ENCODE measurements at places on chromosomes 6 and 20.

DNA sequence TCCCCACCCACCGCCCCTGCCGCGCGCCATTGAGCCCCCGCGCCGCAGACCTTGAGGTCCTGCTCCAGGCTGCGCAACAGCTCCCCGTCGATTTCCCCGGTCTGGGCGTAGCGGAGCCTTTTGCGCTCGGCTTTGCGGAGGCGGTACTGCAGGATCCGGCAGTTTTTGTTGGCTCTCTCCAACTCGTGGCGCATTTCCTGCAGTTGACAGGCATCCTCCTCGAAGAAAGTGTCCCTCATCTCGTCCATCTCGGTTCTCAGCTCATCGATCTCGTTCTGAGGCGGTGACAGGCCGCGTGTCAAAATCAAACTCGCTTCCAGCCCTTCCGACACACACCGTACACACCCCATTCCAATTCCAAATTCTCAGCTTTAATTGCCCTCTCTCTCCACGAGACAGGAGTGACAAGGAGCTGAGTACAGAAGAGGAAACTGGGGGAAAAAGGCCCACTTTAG is 4.3 kb downstream of the MTCL3 start:
- peak; percentile 58 for DNase-seq

- DNase-seq = no peak
Measured at GRCh38 chr6:162849269-162849668, 121.5 kb downstream of the PACRG start.

GRCh38 chr20:33696448-33696847 is 10.3 kb upstream of the E2F1 start:
- no peak for DNase-seq

GRCh38 chr6:2687456-2687855 is 63.3 kb downstream of the MYLK4 start:
- no peak for DNase-seq

DNA sequence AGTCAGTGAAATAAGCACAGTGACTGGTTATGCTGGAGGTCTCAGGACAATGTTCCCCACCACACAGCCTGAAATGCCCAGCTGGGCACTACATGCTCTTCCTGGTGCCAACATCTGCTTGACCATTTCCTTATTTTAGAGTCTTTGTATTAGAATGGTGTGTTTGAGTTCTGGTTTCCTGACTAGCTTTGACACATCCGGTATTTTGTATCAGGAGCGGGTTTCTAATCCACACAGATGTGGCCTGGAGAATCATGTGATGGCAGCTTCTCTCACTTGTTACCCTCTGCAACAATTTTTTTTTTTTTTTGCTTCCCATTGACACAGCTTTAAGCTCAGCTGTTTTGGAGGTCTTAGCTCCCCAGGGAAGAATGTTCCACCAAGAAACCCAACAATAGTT is 164.5 kb upstream of the CST7 start:
- DNase-seq = no peak

Data from CD4-positive, CD25-positive, alpha-beta regulatory T cell (primary cell).